ENCODE measurements at places on chromosomes 7 and 10. TPM values are rescaled to one million over a fixed set of nuclear protein-coding genes. Genes with fewer than 3 reads are reported as not detected.
A peak's percentile ranks its signal among the peaks of the same experiment; 100 is the strongest.

DNA sequence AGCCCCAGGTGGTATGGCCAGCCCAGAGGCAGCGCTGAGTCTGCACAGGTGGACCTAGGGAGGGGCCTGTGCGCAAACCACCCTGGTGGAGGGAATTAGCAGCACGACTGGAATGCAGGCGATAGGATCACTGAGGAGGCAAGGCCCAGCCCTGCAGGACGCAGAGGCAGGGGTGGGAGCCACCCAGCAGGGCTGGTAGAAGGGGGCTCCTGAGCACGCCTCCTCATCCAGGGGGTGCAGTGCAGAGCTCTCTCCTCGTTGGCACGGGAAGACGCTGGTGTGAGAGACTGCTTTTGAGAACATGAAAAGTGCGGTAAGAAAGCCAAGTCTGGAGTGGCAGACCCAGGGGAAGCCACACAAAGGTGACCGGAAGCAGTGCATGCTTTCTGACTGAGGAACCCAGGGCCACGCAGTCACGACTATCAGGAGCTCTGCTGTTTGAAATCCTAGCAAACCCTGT lies 6.0 kb downstream of the FXYD4 start:
- H3K4me3 ChIP-seq, result no peak overlapping the region
- peaks cover 13% of the 10 kb centered on the region for H3K36me3 ChIP-seq
- no peaks in the 10 kb centered on the region for H3K27me3 ChIP-seq
- H3K27ac ChIP-seq, result no peak overlapping the region
- DNase-seq, result peak; percentile 66

GRCh38 chr10:5142199-5142598 lies 42.8 kb downstream of the AKR1C8 start:
- peaks cover 11% of the 10 kb centered on the region for H3K36me3 ChIP-seq
- DNase-seq, result no peak
- H3K4me1 ChIP-seq, result peaks cover 35% of the 10 kb centered on the region
- peak overlapping the region; percentile 95 for H3K27ac ChIP-seq
- H3K27me3 ChIP-seq, result no peaks in the 10 kb centered on the region

- peak overlapping the region; percentile 79 for H3K27ac ChIP-seq
- H3K4me3 ChIP-seq, result no peak overlapping the region
- H3K4me1 ChIP-seq, result peaks cover 50% of the 10 kb centered on the region
These were observed 17.8 kb downstream of the SCD start for GRCh38 chr10:100364735-100365391.

GRCh38 chr10:77165445-77166208 lies 472.0 kb downstream of the KCNMA1 start:
- H3K27me3 ChIP-seq, result peaks cover 7% of the 10 kb centered on the region
- H3K4me1 ChIP-seq, result peaks cover 33% of the 10 kb centered on the region
- H3K27ac ChIP-seq, result peak overlapping the region; percentile 70
- peak overlapping the region; percentile 66 for H3K4me3 ChIP-seq
- H3K36me3 ChIP-seq, result no peaks in the 10 kb centered on the region

DNA sequence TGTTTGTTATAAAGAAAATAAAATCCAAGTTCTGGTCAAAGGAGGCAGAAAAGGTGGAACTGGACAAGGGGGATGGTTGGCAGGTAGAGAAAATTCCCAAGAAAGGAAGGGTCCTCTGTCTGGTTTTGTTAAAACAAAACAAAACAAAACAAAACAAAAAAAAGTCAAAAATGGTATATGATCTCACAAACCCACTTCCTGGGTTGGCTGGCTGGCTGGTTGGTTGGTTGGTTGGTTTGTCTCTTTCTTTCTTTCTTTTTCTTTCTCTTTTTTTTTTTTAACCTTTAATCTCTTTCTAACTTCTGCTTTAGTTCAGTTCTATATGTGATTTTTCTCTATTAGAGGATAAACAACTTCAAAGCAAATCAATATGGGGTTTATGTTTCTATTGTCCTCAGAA lies 41.1 kb upstream of the CPN1 start:
- no peak overlapping the region for H3K27ac ChIP-seq
- H3K36me3 ChIP-seq, result no peaks in the 10 kb centered on the region
- no peak for DNase-seq
- no peak overlapping the region for H3K4me3 ChIP-seq
- H3K27me3 ChIP-seq, result peaks cover 47% of the 10 kb centered on the region

DNA sequence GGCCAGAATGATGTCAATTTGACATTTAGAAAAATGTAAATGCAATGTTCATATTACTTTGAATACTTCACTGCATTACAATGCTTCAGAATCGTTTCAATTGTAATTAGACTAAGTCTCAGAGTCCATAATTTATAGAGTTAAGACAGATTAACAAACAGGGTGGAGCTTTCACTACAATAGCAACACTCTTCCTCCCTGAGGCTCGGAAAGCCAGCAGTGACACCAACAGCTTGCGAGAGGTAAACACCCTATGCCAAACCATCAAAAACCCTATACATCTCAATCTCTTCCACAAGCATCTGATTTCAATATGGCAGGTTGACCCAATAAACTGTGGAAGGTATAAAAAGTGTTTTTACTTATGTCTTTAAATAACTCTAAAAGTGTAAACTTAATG lies 72.2 kb downstream of the DOCK4 start:
- H3K27ac ChIP-seq, result no peak overlapping the region
- H3K27me3 ChIP-seq, result no peaks in the 10 kb centered on the region
- no peak overlapping the region for H3K4me3 ChIP-seq
- no peaks in the 10 kb centered on the region for H3K36me3 ChIP-seq
- no peaks in the 10 kb centered on the region for H3K4me1 ChIP-seq

DNA sequence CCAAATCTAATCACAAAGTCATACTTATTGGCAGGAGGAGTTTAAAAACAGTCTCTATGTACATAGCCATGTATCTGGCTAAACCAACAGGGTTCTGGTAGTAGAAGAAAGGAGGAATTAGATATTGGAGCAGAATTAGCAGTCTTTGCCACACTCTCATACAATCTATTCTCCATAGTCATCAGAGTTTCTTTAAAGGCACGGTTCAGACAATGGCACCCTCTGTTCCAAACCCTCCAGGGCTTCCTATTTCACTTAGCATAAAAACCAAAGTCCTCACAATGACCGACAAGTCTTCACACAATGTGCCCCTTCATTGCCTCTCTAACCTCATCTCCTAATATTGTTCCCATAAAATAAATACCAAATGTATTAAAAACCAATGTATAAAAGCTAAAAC lies 12.7 kb downstream of the ZNF438 start:
- H3K4me3 ChIP-seq, result no peak overlapping the region
- no peaks in the 10 kb centered on the region for H3K36me3 ChIP-seq
- H3K4me1 ChIP-seq, result peaks cover 30% of the 10 kb centered on the region
- no peaks in the 10 kb centered on the region for H3K27me3 ChIP-seq

- H3K4me3 ChIP-seq, result peak overlapping the region; percentile 82
- peaks cover 8% of the 10 kb centered on the region for H3K36me3 ChIP-seq
- peak overlapping the region; percentile 40 for H3K27ac ChIP-seq
- peaks cover 40% of the 10 kb centered on the region for H3K27me3 ChIP-seq
- no peak for DNase-seq
These were observed 739 bp downstream of the MPP7 start for GRCh38 chr10:28302012-28302637.

- no peak overlapping the region for H3K27ac ChIP-seq
- DNase-seq, result no peak
- H3K36me3 ChIP-seq, result no peaks in the 10 kb centered on the region
- H3K27me3 ChIP-seq, result no peaks in the 10 kb centered on the region
These were observed 279.4 kb upstream of the CACNA2D1 start for GRCh38 chr7:82722946-82723345.

Gene PMPCB
- 34.4 TPM for total RNA-seq

Gene SPOCK2
- total RNA-seq, result 205 TPM

Gene CRPPA
- total RNA-seq, result 9.9 TPM

Gene CCL24
- total RNA-seq, result 0.68 TPM
